ENCODE measurements at places on chromosomes 3 and 15.

GRCh38 chr15:39285071-39285470 lies 295.8 kb upstream of the THBS1 start:
- peak; percentile 33 for DNase-seq

GRCh38 chr3:64048631-64049061 lies 25.4 kb upstream of the PSMD6 start:
- DNase-seq: no peak

DNA sequence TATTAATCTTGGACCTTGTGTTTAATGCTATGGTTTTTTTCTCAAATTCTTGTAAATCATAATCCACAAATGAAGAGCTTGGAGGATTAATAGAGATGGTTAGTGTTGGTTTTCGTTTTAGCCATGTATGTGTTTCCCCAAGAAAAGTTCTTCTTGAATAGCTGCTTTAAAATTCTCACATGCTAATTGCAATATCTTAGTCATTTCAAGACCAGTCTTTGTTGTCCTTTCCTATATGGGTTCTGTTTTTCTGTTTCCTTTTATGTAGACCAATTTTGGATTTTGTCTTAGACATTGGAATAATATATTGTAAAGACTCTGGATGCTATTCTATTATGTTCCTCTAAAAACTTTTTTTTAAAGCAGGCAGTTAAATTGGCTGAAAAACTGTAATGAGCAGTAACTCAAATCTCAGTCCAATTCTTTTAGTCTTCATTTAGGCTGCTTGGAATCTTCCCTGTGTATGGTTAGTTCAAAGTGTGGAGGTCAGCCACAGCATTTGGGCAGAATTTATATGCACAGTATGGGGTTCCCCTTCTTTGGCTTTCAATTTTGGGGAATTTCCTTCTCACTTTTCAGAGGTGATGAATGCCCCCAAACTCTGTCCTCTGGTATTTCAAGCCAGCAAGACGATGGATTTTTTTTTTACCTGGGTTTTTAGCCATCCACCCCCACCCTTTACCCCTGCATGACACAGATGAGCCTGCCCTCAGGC lies 39.1 kb upstream of the DNAJC13 start:
- DNase-seq: no peak

DNA sequence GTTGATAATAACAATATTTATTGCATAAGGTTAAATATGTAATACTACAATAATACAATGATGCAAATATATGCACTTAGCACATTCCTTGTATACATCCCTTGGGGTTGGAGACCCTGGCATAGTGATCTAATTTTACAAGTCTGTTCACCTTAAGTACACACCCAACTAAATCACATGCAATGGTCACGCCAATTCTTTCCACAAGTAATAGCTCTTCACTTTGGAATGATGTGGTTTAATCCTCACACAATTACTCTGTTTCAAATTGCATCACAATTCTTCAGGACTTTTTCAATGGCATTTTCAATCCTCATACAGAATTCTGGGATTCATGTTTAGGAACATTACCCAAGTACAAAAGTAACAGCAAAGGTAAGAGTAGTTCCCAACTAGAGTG lies 27.3 kb upstream of the SPRED1 start:
- no peak for DNase-seq

DNA sequence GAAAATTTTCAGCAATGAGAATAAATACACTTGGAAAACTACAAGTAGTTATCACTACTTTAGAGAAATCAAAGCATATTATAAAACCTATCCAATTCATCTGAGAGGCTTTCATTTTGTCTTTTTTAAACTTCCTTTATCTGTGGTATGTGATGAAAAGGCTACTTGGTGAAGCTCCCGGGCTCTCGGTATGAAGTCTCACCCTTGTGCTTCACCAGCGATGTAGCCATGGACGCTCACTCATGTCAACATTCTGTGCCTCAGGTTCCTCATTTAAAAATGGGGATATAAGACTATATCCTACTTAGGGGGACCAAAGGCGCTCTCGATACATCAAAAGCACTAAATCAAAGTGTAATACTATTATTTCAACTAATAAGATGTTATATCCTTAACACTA lies 14.9 kb downstream of the SATB1 start:
- no peak for DNase-seq

DNA sequence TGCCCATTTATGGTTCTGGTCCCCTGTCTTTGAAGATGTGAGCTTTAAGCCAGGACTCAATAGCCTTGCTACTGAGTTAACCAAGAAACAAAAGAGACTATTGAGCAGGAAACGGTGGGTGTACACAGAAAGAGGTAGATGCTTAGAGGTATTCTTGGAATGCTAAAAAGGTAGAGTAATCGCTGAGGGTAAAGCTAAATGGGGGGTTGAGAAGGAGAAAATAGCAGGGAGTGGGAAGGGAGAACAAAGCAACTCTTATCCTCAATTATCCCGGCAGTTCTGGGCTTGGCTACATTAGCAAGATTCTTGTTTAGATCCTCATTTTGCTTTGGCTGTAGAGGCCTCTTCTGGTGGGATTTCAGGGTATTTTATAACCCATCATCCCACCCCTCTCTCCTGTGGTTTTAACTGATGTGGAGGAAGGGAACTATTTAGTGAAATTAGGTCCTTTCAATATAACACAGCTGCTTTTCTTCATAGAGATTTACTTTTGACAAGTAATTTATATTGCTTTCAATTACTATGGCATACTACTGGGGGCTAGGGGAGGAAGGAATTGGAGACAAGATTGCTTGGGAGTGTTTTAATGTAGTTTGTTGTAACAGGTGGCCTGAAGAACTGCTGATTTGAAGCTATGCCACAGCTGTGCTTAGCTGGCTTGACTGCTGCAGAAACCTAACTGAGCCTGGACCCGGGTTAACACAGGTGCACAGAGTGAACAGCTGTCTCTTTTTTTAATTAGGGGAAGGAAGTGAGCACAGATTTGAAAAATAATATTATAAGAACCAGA lies 234.3 kb upstream of the CCDC54 start:
- no peak for DNase-seq

DNA sequence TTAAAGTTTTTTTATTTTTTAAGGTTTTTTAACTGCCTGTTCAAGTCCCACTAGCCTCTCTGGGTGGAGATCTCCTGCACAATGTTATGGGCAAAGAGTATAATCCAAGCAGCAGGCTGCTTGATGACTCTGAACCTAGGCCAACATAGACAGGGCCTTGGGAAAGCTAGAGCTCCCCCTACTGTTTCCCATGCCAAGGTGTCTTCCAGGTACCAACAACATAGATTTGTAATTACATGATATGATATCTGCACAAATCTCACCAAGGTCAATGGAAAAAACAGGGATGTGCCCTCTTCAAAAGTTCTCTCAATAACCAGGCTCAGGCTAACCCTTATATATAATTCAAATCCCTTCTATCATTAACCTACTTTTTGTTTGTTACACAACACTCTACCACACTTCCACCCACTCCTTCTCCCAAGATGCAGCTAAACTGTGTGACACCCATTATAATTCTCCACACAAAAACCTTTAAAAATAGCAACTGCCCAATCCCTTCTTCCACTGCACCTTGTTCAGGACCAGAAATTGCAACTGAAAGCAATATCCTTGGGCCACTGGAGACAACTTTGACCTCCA lies 43.8 kb downstream of the RBM15B start:
- peak; percentile 31 for DNase-seq

- DNase-seq: peak; percentile 81
Observed at GRCh38 chr15:32870240-32871033, 152.6 kb downstream of the GREM1 start.

DNA sequence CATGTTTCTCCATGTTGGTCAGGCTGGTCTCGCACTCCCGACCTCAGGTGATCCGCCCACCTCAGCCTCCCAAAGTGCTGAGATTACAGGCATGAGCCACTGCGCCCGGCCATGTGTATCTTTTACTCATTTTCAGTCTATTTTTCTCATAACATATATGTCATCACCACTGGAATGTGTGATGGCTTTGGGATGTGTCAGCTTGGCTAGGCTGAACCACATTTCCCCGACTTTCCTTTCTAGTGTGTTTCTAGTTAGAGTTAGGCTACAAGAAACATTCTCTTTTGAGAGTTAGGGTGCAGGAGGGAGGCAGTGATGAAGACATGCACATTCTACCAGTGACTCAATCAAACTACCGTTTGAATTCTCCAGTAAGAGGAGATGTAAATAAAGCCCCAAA lies 444.9 kb upstream of the THBS1 start:
- peak; percentile 74 for DNase-seq

DNA sequence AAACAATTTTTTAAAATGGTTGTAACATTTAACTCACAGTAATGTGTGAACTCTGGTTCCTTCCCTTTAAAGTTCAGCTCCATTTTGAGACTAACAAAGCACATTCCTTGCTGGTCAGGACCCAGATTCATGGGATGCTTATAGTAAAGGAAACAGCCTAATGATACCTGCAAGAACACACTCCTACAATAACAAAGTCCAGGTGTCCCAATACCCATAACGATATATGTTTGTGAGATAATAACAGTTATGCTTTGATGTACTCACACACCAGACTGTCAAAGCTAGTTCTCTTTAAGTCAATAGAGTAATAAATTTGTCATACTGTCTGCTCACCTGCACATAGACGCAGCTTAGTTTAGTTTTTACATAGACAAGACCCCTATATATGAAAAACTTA lies 15.9 kb upstream of the CCDC50 start:
- no peak for DNase-seq

GRCh38 chr3:132535575-132536441 lies 61.3 kb upstream of the ACKR4 start:
- DNase-seq: peak; percentile 89

GRCh38 chr3:81726132-81726531 lies 35.3 kb downstream of the GBE1 start:
- DNase-seq: no peak

GRCh38 chr3:32872487-32873382 lies 54.9 kb downstream of the TRIM71 start:
- DNase-seq: peak; percentile 55

GRCh38 chr3:12235691-12236090 lies 53.2 kb upstream of the PPARG start:
- DNase-seq: peak; percentile 60

GRCh38 chr15:101201411-101202174 lies 50.3 kb downstream of the CHSY1 start:
- DNase-seq: peak; percentile 98

DNA sequence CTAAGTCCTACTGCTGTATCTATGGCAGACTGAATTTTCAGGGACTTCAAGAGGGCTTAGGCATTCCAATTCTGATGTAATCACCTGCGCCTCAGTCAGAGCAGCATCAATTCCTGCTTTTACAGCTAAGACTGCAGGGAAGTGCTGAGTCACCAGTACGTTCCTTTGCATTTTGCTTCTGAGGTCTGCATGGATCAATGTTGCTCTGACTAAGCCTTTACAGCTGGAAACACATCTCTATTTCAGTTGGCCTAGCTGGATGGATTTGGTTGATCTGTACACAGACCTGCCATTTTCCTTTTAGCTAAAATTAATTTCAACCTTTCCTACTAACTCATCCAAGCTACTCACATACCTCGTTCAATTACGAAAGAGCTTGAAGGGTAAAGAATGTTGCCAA lies 51.3 kb downstream of the ETV5 start:
- DNase-seq: peak; percentile 79

GRCh38 chr3:44228900-44229299 lies 12.8 kb upstream of the TOPAZ1 start:
- no peak for DNase-seq

GRCh38 chr3:143718463-143718862 lies 129.8 kb downstream of the SLC9A9 start:
- DNase-seq: no peak

DNA sequence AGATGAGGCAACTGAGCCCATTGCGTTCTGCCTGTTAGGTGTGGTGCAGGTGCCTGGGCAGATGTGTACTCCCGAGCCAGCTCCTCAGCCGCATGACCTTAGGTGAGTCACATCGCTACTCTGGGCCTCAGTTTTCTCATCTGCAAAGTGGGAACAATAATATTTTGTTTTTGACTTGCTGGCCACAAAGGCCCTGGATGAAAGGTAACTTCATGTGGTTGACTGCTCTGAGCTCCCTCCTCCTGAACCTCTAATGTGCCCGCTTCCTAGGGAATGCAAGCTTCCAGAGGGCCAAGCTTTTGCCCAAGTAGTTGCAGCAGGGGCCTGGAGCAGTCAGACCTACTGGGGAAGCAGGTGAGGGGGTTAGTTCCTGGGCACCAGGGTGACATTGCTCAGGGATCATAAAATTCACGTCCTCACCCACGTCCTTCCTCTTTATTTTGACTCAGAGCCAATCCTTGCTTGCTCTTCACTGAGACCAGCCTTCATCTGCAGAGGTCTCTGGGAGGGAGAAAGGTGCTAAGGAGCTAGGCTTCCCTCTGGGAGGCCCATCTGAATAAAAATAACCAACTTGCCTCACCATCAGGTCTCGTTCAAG lies 149.0 kb upstream of the TLE3 start:
- no peak for DNase-seq

- no peak for DNase-seq
Observed at GRCh38 chr3:140178482-140178881, 243.5 kb downstream of the CLSTN2 start.

DNA sequence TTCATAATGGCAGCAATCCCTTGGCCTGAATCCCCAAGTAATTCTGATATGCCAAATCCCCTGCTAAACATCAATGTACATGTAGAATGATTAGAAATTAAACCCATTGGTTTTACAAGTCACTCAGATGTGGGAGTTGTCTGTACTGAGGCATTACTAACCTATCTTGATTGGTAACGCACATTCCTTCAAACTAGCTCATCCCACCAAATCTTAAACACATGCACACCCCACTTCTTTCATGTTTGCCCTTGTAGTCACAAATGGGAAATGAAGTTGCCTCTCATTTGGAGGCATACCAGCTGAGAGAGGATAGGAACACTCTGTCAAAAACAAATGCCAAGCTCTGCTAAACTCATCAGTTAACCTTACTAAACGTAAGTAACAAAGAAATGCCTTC lies 29.1 kb upstream of the MAN2C1 start:
- peak; percentile 11 for DNase-seq

GRCh38 chr15:85749261-85750151 lies 45.2 kb downstream of the KLHL25 start:
- DNase-seq: no peak

DNA sequence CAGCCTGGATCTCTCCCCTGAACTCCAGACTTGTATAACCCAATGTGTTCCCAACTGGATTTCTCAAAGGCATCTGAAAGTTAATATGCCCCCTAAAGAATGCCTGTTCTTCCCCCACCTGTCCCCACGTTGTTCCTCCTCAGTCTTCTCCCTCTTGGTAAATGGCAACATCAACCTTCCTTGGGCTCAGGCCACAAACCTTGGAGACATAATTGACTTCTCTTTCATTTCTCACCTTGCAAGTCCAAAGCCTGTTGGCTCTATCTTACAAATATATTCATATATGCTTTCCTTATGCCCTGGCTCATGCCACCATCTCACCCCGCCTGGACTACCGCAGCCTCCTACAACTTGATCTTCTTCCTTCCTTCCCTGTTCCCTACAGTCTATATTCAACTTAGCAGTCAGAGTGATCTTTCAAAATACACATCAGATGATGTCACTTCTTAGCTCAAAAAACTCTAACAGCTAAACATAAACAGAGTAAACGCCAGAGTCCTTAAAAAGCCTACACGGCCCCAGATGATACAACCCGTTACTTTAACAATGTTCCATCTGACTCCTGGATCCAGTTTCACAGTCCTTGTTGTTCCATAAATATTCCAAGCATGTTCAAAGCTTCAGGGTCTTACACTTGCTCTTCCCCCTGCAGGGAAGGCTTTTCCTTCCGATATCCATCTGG lies 66.2 kb downstream of the ETV5 start:
- DNase-seq: no peak

Data from adipocyte (in vitro differentiated cells).